Chondrocyte (in vitro differentiated cells): ENCODE measurements at places on chromosomes 7 and 10. TPM values are rescaled to one million over a fixed set of nuclear protein-coding genes. Genes with fewer than 3 reads are reported as not detected.

The FFAR4 gene
- not detected in 3 replicates for total RNA-seq

The DNAJC1 gene
- 39.9 to 46.5 TPM (median 45.1 TPM) in 3 replicates for total RNA-seq

The SAMD9L gene
- total RNA-seq = 6.8 to 22.5 TPM (median 6.9 TPM) in 3 replicates

The GIMAP6 gene
- total RNA-seq = not detected in 3 replicates

The TSPAN33 gene
- 1.7 to 5.7 TPM (median 4.2 TPM) in 3 replicates for total RNA-seq

The STAG3 gene
- total RNA-seq = 0.57 to 1.2 TPM (median 0.64 TPM) in 3 replicates

The AGAP6 gene
- total RNA-seq = 8.8 to 17.5 TPM (median 9.1 TPM) in 3 replicates
